ENCODE measurements at places on chromosomes 5 and 9.

GRCh38 chr9:132283863-132284262 is 70.9 kb downstream of the SETX start:
- DNase-seq: no peak

DNA sequence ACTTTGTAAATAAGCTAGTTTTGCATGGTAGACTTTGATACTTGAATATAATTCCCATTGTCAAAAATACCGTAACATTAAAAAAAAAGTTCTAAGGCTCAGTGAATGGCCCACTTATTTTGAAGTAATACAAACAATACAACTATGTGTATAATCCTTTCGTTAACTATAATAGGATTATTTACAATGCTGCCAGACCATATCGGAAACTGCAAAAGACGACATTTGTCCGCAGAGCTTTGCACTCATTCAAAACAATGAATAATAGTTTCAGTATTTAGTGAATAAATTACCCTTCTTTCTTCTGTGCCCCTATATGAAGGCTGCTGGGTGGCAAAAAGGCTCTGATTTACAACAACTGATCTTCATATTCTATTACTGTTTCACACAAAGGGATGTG is 121.8 kb downstream of the DROSHA start:
- no peak for DNase-seq

GRCh38 chr5:9820691-9821449 is 190.7 kb upstream of the TAS2R1 start:
- DNase-seq: no peak

- DNase-seq: no peak
These were observed 302.6 kb upstream of the TAS2R1 start for GRCh38 chr5:9932770-9933169.

GRCh38 chr5:71778678-71779276 is 59.7 kb downstream of the CARTPT start:
- DNase-seq: no peak
